ENCODE measurements at places on chromosomes 12 and 14.

- no peak for DNase-seq
These were observed 4.1 kb upstream of the CYP46A1 start for GRCh38 chr14:99679996-99680395.

DNA sequence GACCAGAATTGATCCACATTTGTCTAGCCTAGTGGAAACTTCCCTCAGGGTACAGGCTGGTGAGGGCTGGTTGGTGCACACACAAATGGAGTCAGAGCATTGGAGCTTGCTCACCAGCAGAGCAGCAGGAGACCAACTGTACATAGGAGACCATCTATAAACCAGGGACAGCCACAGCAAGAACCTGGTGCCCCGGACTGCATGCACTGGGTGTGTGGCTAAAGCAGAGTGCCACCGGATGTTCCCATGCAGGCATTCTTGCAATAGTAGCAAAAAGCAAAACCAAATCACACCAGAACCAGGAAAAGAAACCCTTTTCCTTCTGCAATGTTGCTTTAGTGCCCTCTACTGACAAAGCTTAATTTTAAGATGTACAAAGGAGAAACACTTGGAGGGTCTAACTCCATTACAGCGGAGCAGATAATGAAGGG is 136.4 kb downstream of the MDGA2 start:
- DNase-seq = no peak

- DNase-seq = no peak
These were observed 592.5 kb upstream of the NOVA1 start for GRCh38 chr14:27190296-27190695.

GRCh38 chr12:51951199-51951842 is at the start of gene ACVR1B:
Gene ACVR1B, plus strand, starts transcription at chr12:51951699. Its CDS starts 45 bp downstream, at chr12:51951744.
- DNase-seq = peak; percentile 96

- DNase-seq = no peak
These were observed 11.8 kb downstream of the TAMALIN start for GRCh38 chr12:52018433-52019112.

DNA sequence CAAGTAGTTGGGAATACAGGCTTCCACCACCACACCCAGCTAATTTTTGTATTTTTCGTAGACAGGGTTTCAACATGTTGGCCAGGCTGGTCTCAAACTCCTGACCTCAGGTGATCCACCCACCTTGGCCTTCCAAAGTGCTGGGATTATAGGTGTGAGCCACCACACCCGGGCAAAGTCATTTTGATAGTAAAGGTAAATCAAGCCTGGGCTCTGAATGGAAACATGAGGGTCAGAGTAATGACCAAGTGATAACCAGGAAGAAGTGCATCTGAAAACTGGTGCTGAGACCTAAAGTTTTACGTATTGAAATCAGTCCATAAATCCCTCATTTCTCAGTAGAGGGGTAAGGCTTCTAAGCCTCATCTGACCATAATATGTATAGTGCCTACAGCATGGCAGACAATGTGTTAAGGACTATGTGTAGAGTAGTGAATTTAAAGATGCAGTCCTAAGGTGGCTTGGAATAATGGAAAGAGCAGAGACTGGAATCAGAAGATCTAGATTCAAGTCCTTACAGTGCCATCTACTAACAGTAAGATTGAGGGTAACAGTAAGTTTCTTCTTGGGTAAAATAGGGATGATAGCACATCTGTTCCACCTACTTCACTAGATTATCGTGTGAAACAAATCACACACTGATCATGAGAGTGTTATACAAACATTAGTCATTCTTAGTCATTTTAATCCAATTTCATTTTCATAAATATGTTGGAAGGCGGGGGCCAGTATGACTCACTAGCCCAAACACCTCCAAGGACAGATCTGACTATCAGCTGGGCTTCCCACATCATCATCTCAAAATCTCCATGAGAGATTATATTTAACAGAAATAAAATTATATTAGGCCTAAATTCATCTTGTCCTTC is 11.2 kb downstream of the MAP4K5 start:
- peak; percentile 81 for DNase-seq

DNA sequence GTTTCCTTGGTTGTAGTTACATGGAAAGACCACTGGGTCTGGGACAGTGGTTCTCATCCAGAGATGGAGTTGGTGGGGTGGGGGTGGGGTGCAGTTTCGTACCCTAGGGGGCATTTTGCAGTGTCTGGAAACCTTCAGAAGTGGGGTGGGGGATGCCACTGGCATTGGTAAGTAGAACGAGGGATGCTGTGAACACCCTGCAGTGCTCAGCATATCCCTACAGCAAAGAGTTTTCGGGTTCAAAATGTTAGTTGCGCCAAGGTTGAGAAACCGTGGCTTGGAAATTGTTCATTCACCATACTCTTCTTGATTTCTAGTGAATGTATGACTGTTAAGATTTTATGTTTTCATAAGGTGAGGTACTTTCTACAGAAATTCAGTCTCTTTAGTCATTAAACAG is 28.7 kb downstream of the TRAF3 start:
- DNase-seq = no peak

GRCh38 chr12:123990511-123990910 is 17.5 kb downstream of the ZNF664 start:
- DNase-seq = no peak

DNA sequence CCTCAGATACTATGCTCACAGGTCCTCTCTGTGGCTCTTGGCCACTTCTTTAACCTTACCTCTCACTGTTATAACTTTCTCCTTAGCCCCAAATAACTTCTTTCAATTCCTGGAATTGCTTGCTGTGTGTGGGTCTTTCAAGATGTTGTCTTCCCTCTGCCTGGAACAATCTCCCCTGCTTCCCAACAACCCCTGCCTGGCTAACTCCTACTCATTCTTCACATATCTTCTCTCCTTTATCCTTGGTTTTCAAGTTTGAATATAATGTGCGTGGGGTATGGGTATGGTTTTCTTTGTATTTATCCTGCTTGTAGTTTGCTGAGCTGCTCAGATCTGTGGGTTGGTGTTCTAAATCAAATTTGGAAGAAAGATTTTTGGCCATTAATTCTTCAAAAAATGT is 2.7 kb upstream of the WASHC3 start:
- no peak for DNase-seq

DNA sequence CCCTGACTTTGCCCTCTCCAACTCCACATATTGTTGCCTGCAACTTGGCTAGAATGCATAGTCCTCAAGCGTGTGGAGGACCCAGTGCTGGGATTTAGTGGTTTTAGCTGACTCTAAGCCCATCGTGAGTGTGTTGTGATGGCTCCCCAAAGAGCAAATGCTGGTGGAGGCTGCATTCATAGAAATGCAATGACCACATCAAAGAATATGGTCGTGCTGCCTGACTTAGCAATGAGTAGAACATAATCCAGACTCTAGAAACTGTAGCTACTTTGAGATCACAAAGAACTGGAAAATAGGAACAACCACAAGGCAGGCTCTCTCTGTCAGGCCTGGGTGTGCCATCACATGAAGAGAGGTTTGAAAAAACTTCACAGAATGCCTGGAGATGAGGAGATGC is 1.3 kb downstream of the DYRK4 start:
- no peak for DNase-seq

GRCh38 chr12:43213608-43214007 is 338.4 kb downstream of the ADAMTS20 start:
- no peak for DNase-seq

DNA sequence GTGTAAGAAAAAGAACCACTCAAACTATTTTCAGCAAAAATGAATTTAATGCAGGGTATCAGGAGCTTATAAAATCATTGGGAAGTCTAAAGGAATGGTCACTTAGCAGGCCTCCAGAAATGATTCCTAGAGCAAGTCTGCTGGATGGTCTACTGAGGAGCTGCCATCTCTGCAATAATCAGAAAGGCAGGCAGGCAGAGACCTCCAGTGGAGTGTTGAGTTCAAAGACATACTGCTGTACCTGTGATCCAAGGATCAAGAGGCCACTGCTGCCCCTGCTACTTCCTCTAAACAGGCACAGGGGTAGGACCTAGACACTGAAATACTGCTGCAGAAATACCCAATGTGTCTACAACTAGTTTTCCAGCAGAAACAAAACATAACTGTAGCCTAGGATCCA is 14.5 kb upstream of the KICS2 start:
- DNase-seq = no peak

Data from suppressor macrophage treated with lipopolysaccharide for 4 hours (primary cell).